Smooth muscle cell of bladder (primary cell): ENCODE measurements at places on chromosomes 13 and 19. TPM values are rescaled to one million over a fixed set of nuclear protein-coding genes. Genes with fewer than 3 reads are reported as not detected.

FBN3 gene
- not detected in 2 replicates for total RNA-seq

B3GNT8 gene
- 0.71 and 2.3 TPM in 2 replicates for total RNA-seq

KLF2 gene
- 1.00 and 1.9 TPM in 2 replicates for total RNA-seq

SAE1 gene
- total RNA-seq, result 115 and 116 TPM in 2 replicates

CTXN1 gene
- total RNA-seq, result 0.85 and 1.9 TPM in 2 replicates

GIPC3 gene
- not detected in 2 replicates for total RNA-seq

PINLYP gene
- 0.55 and 1.4 TPM in 2 replicates for total RNA-seq

TUBB4A gene
- total RNA-seq, result not detected in 2 replicates

IZUMO4 gene
- total RNA-seq, result 1.0 and 1.6 TPM in 2 replicates

HCST gene
- total RNA-seq, result 1.00 and 2.8 TPM in 2 replicates

VMAC gene
- 6.3 and 6.7 TPM in 2 replicates for total RNA-seq

SIGLEC12 gene
- total RNA-seq, result not detected in 2 replicates

PROZ gene
- total RNA-seq, result not detected in 2 replicates

LGALS4 gene
- 0.14 TPM in 1 of 2 replicates, not detected in the other for total RNA-seq

CPB2 gene
- not detected in 2 replicates for total RNA-seq

RHPN2 gene
- total RNA-seq, result 2.2 and 3.1 TPM in 2 replicates

FLT1 gene
- total RNA-seq, result 3.3 and 10.1 TPM in 2 replicates

BRSK1 gene
- total RNA-seq, result 4.4 and 6.6 TPM in 2 replicates
